ENCODE measurements at places on chromosomes 3 and 15.

DNA sequence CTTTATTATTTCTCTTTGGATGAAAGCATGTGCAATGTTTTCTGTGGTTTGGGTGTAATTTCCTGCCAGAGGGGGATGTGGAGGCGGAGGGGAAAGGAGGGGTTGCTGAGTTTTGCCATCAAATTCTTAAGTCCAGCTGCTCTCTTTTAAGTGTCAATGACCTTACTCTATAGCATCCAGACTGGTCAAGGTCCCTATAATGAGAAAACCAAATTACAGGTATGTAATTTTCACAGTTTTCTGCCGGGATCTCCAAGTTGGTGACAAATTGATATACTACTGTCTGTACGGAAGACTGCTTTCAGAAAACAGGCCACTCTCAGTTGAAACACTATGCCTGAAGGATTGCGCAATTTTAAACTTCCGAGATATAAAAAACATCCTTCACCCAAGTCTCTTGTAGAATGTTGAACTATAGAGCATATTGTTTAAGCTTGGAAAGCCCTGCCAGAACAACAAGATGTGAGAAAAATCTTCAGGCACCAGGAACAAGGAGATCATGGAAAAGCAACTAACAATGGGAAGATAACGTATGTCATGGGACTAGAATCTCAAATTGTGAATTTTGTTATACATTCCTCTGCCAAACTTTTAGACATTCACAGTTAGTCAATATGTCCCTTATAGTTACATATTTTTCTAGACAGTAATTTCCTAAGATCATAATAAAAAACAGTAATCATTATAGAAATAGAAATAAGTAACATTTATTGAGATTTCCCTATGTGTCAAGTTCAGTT is 300.7 kb upstream of the SATB1 start:
- peak; percentile 66 for DNase-seq

DNA sequence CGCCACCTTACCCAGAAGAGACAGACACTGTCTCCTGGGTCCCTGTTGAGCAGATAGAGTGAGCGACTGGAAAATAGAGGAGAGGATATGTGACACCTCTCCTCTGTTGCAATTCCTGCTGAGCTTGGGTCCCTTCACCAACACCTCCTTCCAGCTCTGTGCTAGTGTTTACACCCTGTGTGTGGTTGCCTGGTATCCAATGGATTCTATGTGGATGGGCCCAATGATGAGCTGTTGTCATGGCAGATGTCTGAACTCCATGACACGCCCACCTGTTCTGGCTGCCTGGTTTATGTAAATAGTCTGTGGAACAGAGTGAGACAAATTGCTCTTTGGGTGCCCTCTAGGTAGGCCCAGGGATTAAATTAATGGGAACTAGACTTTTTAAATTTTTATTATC is 23.7 kb downstream of the RBM5 start:
- no peak for DNase-seq

DNA sequence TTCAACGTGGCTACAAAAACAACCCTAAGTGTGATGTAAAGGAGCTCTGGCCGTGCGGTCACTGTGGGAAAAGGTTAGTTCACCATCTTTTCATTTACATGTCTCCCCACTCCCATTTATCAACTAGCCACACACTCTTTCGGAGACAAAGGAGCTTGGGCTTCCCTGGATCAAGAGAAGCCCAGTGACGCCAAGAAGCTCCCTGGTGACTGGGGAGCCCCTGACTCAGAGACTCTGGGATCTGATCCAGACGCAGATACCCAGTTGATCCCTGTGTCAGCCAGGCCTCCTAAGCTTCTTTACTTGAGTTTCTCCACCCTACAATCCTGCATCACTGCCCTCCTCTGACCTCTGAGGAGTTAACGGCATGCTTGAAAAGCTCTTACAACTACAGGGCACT is 43.9 kb downstream of the HEG1 start:
- DNase-seq = no peak

DNA sequence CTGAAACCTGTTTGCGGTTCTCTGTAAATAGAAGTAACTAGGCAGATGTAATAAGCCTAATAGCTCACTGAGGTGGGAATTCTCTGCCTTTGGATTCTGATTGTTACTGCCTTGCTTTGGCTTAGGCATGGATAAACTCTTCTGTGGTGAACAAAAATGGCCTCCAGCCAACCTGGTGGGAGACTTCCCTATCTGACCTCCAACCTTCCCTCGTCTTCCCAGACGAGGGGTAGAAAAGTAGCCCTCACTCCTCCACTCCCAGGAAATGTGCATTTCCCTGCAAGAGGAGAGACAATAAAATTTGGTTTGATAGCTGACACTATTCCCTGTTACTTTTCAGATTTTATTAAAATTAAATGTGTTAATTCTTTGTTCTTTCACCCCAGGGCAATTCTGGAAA is 606 bp upstream of the CD96 start:
- DNase-seq = no peak

DNA sequence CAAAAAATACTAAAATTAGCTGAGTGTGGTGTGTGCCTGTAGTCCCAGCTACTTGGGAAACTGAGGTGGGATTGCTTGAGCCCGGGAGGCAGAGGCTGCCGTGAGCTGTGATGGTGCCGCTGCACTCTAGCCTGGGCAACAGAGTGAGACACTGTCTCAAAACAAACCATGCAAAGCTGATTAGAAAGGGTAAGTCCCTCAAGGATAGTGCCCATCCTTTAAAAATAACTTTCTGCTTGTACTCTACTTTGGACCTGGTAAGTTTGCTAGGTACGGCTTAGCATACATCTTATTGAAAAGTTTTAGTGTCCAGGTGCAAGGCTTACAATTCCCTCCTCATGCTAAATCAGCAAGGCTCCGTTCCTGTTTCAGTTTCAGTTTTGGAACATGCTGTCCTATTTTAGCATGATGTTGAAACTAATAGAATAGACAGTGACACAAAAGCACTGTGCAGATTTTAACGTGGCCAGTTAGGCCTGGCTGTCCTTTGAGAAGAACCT is 21.4 kb downstream of the FEM1B start:
- no peak for DNase-seq

- DNase-seq = no peak
Measured at GRCh38 chr3:150238048-150238802, 169.9 kb upstream of the TSC22D2 start.

GRCh38 chr3:13057282-13058040 is 15.8 kb downstream of the IQSEC1 start:
- DNase-seq = no peak

DNA sequence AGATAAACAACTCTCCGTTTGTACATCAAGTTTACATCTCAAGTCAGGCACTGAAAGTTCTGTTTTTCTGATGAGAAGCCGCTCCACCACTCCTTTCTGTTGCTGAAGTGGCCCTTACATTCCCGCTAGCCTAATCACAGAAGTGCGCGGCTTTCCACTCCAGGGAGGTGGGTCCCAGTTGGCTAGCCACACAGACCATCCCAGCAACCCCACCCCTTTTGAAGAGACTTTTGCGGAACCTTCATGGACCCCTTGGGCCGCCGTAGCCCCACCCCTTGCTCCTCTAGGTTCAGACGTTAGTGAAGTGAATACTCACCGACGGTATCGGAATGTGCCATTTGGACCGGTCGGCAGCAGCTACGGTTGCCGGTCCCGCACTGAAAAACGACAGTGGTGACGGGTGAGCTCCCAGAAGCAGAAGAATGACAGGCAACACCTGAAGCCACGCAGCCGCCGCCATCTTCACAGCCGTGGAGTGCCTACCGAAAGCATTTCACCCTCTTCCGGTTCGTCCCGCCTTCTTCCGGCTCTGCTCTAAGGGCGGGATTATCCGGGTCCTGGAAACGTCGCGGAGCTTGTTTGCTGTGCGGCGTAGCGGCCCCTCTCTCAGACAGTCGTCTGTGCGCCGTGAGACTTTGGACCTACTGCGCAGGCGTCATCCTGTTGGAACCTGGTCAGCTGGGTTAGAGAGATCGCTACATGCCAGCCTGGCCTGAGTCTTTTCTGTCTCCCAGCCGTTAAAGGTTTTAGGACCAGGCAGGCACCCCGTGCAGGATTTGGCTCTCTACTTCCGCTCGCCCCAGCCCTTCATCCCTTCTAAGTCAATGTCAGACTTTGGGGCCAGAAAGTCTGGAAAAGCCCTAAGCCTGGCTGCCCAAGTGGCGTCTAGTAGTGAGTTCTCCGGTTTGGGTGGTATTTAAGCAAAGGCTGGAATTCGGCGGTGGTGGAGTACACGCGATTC is at the start of the genes GANC and TMEM87A:
Gene GANC, plus strand, starts transcription at position 263 of the 961 bp plus-strand sequence. CDS start 1,281 bp downstream, outside the sequence.
Gene TMEM87A, minus strand, starts transcription at position 495 of the 961 bp plus-strand sequence. Its CDS starts 35 bp downstream, at position 460.
- DNase-seq = peak; percentile 98

DNA sequence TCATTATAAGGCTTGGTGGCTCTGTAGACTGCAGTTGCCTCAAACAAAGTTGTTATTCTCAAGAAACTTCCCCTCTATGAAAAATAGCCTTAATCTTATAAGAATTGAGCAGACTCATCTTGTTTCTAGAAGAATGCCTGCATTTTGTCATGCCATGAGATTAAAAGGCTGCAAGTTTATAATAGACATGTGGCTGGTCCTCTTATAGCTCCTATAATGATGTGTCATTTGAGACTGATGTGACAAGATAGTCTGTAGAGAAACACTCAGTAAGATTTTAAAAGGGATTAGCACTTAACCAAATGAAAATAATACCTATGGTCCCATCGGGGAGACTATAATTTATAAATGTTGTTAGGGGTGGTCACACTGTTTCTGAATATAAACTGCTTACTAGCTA is 312.5 kb downstream of the OXSM start:
- DNase-seq = no peak

Data from activated CD4-positive, alpha-beta memory T cell treated with anti-CD3 and anti-CD28 coated beads for 36 hours (primary cell).